ENCODE measurements at places on chromosomes 16 and 17. TPM values are rescaled to one million over a fixed set of nuclear protein-coding genes. Genes with fewer than 3 reads are reported as not detected.

Gene ACSM2A
- not detected for total RNA-seq

DNA sequence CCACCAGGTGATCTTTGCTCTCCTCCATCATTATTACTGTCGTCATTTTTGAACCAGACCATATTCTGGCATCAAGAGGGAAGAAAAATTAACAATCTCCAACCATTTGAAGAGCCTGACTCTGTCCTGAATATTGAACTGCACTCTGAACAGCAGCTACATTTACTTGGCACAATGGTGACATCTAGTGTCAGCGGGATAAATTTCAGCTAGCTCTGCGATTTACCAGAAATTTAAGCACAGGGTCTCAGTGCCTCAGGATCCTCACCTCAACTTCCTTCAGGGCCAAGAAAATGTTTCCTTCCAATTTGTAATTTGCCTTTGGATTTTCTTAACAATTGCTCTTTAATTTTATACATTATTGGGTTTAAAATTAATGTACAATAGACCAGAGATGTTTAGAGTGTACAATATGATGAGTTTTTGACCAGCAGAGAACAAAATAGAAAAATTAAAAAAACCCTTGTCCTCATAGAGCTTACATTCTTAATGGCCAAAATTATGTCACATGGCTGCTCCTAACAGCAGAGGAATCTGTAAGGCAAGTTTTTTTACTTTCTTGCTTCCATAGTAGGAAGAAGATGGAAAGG, 10.7 kb upstream of the ZNF19 start:
- DNase-seq = peak; percentile 73

DNA sequence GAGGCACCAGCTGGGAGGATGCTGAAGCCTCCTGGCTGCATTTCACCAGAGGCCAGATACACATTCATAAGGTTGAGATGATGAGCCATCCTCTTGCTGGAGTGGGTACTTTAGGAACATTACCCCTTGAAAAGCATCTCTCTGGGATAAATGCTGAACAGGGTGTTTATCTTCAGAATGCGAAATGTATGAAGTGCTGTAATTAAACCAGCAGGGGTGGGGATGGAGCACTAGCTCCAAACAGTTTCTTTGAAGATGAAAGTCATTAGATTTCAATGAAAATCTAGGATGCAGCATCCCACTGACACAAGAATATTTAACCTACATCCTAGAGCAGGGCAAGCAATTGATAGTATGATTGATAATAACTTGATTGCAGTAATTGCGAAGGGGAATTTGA, 158.1 kb downstream of the CYLD start:
- DNase-seq = no peak

DNA sequence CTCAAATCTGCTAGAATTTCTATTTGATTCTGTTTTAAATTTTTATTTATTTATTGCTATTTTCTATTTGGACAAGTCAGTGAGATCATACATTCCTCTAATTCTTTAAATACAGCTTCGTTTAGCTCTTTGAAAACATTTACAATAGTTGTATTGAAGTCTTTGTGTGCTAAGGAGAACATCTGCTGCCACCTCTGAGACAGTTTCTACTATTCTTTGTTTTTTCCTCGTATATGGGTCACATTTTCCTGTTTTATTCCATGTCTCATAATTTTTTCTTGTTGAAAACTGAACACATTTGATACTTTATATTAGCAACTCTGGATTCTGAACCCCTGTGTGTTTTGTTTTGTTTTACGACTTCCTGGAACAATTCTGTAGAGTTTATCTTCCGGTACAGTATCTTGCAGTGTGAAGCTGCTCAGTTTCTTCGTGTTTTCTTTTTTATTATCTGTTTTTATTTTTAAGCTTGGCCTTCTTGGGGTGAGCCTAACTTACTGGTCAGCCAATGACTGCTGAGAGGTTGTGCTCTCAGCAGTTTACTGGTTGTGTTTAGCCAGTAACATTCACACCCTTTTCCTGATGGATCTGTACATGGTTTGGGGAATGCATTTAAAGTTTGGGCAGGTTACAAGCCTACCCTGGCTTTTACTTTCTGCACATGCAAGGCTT, 99.0 kb downstream of the CA4 start:
- DNase-seq = peak; percentile 47

Gene USP32
- total RNA-seq = 78.9 TPM

DNA sequence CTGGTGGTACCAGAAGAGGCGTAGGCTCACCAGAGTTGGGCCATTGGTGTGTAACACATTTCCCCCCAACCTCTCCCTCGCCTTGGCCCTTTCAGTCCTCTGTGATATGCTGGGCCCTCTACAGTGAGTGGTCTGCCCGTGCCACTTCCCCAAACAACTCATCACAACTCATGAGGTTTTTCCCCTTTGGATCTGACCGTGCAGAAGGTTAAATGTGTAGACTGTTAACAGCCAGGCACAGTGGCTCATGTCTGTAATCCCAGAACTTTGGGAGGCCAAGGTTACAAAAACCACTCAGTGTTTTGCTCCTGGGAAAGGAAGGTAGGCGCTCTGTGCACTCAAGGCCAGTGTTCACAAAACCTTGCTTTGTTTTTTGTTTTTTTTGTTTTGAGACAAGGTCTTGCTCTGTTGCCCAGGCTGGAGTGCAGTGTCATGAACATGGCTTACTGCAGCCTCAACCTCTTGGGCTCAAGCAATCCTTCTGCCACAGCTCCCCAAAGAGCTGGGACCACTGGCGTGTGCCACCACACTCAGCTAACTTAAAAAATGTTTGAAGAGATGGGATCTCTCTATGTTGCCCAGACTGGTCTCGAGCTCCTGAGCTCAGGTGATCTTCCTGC, 11.3 kb upstream of the CYB5B start:
- no peak for DNase-seq

GRCh38 chr16:56615353-56615752, 7.0 kb downstream of the MT2A start:
- no peak for DNase-seq

GRCh38 chr17:79400989-79401703, 209.7 kb downstream of the RBFOX3 start:
- peak; percentile 50 for DNase-seq

DNA sequence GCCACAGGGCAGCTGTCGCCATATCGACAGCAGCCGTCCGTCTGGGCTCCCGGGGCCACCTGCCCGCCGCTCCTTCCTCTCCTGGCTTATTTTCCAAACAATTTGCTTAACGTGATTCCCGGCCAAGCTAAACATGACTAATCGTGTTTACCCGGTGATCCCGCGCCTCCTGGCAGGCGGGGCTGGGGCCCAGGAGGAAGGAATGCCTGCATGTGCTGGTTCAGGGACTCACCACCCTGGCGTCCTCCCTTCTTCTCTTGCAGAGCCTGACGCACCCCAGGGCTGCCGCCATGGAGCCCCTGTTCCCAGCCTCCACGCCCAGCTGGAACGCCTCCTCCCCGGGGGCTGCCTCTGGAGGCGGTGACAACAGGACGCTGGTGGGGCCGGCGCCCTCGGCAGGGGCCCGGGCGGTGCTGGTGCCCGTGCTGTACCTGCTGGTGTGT, 6.1 kb downstream of the SSTR5 start:
- peak; percentile 30 for DNase-seq

DNA sequence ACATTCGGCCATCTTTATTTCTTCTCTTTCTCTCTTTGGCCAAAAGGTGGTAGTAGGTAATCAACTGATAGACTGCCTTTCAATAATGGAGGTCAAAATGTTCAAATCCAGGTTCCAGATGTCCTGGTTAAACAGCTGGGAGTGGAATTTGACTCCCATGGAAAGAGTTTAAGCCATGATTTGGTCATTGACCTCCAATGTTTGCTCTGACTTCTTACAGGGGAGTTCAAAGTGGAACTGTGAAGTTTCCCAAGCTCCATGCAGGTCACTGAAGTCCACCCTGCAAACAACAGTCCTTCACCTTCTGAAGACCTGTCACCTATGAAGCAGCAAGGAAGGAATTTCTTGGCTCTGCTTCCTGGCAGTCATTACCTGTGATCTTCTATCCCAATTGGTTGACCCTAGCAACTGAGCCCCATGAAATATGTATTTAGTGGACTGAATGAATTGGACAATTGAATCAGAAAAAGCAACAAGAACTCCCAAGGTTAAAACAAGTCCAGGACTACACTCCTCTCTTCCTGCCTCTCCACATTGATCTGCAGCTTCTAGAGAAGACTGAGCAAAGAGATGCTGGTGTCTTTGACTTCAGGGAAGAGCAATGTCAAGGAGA, 28.0 kb upstream of the SOX9 start:
- DNase-seq = no peak

Gene TP53TG3B
- total RNA-seq = 0.32 TPM

DNA sequence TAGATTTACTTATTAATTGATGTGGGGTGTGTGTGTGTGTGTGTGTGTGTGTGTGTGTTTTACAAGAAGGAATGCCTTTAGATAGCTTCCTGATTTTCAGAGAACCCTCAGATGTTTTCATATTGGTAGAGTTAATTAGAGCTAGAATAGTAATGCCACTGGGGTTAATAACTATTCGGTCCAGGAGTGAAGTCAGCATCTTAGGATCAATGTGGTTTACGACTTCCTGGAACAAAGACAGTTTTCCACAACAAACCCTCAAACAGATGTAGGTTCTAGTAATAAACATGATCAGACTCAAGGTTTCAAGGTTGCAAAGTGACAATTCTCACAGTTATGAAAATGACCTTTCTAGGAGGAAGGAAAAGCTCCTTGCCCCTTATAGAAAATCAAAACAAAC, 12.2 kb upstream of the SLC52A1 start:
- peak; percentile 68 for DNase-seq

DNA sequence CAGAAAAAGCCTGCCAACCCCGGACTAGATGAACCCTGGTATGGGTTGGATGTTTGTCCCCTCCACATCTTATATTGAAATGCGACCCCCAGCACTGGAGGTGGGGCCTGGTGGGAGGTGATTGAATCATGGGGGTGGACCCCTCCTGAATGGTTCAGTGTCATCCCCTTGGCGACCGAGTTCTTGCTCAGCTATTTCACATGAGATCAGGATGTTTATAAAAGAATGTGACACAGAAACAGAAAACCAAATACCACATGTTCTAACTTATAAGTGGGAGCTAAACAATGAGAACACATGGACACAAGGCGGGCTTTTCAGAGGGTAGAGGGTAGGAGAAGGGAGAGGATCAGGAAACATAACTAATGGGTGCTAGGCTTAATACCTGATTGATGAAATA, 576.0 kb upstream of the HSBP1 start:
- DNase-seq = no peak

DNA sequence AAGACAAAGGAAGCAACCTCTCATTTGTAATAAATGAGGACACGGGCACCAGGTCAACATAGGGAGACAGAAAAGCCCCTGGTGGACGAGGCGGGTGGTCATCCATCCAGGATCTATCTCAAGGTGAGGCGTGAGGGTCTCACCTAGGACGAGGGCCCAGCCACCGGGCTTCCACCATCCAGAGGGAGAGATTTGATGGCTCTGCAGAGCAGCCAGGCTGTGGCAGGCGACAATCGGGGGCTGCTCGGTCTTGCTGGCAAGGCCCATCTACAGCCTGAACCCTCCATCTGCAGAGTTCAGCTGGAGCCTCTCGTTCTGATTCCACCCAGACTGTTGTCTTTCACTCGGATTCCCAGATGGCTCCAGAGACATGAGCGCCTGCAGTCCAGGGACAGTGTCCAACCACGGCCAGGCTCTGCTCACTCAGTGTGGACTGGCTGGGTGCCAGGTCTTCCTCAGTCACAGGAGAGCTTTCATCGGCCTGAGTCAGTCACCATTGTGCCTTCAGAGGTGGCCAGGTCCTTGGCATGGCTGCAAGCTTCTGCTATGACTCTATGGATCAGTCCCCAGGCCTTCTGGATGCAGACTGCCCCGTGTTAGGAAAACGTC, 5.9 kb downstream of the LITAFD start:
- peak; percentile 67 for DNase-seq

DNA sequence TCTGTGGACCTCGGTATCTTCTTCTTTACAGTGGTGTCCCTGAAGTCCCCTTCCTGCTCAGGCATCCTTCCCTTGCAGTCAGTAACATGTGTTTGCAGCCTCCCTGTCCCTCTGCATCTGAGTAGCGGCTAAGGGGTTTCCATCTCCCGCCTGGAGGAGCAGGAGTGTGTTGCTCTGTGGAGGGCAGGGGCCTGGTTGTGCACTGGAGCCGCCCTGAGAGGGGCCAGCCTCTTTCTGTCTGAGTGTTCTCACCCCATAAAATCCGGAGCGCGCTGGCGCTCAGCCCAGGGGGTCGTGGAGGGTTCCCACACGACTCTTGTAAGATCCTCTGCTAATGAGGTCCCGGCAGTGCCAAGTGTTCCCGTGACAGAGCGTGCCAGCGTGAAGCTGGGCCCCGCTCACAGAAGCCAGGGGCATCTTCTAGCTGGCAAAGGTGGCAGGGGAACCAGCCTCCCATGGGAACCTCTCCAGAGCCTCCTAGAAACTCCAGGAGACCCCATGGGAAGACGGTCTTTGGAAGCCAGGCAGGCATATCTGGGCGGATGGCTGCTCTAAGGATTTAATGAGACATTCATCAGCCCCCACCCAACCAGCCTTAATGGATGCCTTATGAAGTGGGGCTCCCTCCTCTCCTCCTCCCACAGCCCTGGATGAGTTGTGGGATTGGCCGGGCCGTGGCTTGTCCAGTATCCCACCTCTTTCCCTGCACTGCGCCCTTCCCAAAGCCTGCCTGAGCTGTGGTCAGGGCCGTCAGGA, 91.4 kb upstream of the GSE1 start:
- peak; percentile 36 for DNase-seq

- DNase-seq = peak; percentile 99
Observed at GRCh38 chr16:25060920-25061319, 45.8 kb upstream of the ARHGAP17 start.

- DNase-seq = no peak
Observed at GRCh38 chr17:915538-916201, 63.9 kb downstream of the NXN start.

DNA sequence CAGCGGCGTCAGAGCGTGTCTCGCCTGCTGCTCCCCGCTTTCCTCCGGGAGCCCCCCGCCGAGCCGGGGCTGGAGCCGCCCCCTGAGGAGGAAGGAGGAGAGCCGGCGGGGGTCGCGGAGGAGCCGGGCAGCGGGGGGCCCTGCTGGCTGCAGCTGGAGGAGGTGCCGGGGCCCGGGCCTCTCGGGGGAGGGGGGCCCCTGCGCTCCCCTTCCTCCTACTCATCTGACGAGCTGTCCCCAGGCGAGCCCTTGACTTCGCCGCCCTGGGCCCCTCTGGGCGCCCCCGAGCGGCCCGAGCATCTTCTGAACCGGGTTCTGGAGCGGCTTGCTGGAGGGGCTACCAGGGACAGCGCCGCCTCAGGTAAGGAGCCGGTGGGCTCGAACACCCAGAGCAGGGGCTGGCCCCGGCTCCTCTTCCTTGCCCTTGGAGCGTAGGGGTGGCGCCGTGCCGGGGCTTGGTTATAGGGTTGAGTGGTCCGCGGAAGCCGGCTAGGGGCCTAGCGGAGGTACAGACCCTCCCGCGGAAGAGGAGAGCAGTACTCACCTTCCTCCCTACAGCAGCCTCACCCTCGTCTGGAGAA, 841 bp downstream of the RAPGEFL1 start:
- DNase-seq = no peak

- DNase-seq = no peak
Observed at GRCh38 chr17:53142890-53143289, 679.8 kb upstream of the KIF2B start.

DNA sequence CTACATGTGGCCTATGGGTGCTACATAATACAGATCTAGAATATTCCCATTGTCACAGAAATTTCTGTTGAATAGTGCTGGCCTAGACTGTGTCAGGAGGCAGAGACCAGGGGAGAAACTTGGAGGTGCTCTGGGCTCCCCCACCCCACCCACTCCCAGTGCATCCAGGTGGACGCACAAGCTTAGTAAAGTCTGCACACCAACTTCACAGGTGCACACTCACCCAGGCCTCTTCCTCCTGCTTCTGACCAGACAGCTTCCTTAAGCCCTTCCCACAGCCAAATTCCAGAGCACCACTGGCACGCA, 7.6 kb upstream of the CNP start:
- DNase-seq = no peak

Gene ASGR2
- not detected for total RNA-seq

- peak; percentile 65 for DNase-seq
Observed at GRCh38 chr16:75342308-75342811, 90.9 kb upstream of the BCAR1 start.
